ENCODE measurements at places on chromosomes 3 and 15.

DNA sequence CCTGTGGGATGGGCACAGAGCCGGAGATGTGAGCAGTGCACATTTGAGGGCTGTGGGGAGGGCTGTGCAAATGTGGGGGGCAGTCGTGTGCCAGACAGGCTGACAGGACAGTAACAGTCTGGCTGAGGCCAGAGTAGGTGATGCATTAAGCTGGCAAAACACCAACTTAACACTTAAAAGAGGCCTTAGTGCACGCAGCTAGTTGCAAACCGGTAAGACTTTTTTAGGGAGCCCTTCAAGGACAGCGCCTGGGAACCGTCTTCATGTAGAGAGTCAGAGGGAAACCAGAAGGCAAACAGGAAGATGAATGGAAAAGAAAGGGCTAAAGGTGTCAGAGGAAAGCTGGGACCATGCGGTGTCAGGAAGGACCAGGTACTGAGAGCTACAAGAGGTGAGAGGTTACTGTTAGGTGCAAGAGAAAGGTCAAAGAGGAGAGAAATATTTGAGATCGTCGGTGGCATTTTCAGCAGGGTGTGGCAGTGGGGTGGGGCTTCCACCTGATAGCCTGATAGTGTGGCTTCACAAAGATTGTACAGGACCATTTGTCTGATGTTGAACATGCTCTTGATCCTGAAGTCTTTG is 30.0 kb upstream of the CHD2 start:
- DNase-seq, result no peak

GRCh38 chr3:119352863-119353527 is 58.8 kb downstream of the ARHGAP31 start:
- peak; percentile 13 for DNase-seq

DNA sequence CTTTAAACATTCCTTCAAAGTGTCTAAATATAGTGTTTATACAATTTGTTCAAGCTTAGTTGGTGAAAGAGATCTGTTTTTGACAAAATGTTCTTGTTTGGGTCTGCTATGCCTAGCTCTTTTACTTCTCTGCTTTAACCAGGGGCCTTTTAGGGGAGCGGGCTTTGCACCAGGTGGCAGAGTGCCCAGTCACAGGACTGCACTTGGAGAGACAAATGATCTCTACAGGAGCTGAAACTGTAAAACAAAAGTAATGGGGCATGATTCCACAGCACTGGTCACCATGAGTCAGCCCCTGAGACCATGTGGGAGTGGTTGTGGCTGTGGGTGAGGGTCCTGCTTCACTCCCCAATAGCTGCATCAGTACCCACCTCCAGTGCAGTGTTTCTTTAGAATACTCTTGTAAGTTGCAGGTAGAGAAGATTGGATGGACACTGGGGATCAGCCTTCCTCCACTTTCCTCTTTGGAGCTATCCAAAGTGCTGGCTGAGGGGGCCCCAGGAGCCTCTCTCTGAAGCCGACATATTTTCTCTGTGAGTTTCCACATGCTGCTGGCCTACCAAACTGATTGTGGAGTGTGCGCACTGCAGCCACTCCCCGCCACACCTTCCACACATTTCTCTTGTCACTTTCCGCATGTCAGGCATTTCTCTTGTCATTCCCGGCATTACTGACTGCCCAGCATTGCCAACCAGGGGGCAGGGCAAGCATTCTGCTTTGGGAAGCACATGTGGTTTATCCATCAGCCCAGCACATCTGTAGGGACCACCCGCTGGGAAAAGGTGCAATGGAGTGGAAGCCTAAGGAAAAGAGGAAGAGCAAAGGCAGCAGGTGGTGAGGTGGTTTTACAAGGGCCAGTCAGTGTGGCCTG is 110.0 kb downstream of the EPHB1 start:
- no peak for DNase-seq

DNA sequence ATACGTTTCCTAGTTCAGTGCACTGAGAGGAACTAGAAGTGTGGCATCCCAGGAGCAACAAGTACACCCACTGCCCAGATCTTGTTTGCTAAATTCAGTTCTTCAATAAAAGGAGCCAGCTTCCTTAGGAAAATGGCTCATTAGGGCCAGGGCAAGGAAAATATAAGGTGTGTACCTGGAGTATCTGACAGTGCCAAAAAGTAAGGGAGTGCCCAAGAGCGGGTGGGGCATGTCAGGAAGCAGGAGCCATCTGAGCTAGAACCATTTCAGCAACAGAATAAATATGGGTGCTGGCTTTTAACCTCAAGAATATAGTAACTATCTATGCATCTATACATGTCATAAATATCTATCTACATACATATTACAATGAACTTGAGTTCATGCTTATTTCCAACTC is 44.1 kb downstream of the SLC41A3 start:
- no peak for DNase-seq

- no peak for DNase-seq
Measured at GRCh38 chr3:195094191-195094921, 176.6 kb downstream of the XXYLT1 start.

DNA sequence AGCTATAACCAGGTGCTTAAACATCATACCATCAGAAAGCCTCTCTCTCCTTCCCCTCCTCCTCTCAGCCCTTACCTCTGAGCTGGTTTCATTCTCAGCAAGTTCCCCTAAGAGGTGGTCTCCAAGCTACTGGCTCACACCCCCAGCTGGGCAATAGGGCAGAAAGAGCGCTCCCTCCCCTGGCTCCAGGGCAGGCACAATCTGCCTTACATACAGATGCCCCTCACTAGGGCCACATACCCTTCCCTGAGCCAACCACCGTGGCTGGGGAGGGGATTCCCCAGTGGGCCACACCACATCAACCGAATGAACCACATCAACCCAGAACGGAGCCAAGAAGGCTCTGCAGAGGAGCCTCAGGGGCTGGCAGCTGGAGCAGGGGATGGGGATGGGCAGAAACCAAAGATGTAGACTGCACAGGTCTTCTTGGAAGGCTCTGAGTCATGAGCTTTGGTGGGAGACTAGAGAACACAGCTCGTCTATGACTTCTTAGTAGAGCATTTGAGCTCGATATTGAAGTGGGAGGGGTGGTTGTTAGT is 4.6 kb upstream of the FBLN2 start:
- peak; percentile 61 for DNase-seq

- no peak for DNase-seq
Measured at GRCh38 chr15:51108933-51109550, 14.3 kb upstream of the TNFAIP8L3 start.

All from activated naive CD4-positive, alpha-beta T cell treated with anti-CD3 and anti-CD28 coated beads for 36 hours (primary cell).